ENCODE measurements at places on chromosomes 5 and 9.

- DNase-seq: no peak
Measured at GRCh38 chr9:34545497-34545896, 22.7 kb upstream of the ENHO start.

GRCh38 chr5:77718934-77719610 lies 57.1 kb downstream of the TBCA start:
- DNase-seq: no peak

DNA sequence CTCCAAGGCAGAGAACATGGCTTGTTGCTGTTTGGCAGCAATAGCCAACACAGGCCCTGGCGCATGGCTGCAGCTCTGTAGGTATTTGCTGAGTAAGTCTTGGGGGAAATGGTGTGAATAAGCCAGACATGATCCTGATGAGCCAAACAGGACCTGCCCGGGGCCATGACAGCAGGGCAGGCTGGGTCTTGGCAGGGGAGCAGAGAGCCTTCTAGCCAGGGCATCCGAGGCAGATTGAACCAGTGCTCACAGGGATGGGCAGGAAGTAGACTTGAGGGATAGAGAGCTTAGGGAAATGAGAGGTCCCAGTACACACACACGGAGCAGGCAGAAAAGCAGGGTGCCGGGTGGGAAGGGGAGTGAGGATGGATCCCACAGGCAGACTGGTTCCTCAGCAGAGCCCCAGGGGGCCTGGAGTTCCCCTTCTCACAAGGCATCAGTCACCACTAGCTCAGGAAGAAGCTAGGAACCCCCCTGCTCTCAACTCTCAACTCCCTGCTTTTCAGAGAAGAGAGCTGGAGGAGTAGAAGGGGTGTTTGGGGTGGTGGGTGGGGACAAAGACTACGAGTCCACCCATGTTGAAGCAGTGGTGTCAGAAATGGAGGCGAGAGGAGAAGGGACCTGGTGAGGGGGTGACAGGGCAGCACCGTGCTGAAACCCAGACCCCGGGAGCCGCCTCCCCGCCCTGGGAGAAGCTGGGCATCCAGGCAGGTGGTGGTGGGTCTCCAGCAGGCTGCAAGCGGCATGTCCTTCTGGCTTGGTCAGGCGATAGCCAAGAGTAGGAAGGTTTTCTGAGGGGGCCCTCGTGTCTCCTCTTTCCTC lies 111.1 kb downstream of the RGS3 start:
- DNase-seq: no peak

DNA sequence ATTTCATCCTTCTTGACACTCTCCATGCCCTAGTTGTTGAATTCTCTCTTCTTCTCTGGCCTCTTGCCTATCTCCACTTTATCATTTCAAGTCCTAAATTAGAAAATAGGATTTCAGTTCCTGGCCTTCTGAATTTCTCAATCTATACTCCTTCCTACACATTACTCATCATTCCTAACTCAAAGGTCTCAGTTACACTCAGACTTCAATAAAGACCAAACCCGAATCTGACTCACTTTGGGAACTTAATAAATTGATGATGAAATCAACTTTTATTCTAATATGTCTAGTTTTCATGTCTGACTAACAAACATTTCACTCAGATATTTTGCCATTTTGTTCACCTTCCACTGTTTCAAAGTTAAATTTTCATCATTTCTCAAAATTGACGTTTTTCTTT lies 113.6 kb upstream of the TSLP start:
- no peak for DNase-seq

Data from NCI-H510A (cell line).